Stimulated activated naive B cell treated with anti-CD40 and anti-IgM and Interleukin-4, amounts not matched to agents 10 μg/mL and 1 μg/mL and 100 μg/mL, for 72 hours (primary cell): ENCODE measurements at places on chromosomes 16 and 17.

DNA sequence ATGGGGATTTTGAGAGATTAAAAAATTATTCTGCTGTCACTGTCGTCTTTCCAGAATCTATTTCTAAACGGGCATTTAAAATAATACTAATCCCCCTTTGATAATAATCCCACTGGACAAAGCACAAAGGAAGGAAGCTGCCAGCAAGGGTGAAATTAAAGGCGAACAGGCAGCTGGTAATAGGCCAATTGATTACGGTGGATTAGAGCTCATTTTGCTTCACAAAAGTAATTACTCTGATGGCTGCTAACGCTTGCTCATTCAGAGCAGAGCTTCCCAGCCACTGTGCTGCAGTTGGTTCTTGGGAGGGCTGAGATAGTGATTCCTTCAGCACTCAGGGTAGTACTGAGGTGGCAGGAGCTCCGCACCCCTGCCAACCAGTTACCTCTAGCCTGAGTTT, 205.7 kb downstream of the SNX29 start:
- DNase-seq: no peak

DNA sequence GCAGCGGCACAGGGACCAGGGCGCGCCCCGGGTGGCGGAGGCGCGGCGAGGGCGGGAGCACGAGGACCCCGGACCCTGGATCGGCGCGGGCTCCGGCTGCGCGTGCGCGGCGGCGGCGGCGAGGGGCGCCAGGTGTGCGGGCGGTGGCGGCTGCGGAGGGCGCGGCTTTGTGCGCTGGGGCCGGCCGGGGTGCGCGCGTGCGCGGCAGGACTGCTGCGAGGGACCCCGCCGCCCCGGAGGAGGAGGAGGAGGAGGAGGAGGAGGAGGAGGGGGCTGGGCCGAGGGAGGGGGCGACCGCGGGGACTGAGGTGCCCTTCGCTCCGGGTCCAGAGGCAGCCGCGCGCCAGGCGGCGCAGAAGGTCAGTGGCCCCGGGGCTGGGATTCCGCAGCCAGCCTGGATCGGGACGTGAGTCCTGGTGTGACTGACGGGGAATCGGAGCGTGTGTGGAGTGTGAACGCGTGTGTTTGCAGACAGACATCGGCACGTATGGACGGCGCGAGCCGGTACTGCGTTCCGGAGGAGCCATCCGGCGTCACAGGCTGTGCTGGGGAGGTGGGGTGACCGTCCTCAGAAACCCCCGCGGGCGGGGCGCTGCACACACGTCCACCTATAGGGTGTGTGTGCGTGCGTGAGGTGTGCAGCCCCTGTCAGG, 19.5 kb upstream of the RAP1GAP2 start:
- no peak for DNase-seq

DNA sequence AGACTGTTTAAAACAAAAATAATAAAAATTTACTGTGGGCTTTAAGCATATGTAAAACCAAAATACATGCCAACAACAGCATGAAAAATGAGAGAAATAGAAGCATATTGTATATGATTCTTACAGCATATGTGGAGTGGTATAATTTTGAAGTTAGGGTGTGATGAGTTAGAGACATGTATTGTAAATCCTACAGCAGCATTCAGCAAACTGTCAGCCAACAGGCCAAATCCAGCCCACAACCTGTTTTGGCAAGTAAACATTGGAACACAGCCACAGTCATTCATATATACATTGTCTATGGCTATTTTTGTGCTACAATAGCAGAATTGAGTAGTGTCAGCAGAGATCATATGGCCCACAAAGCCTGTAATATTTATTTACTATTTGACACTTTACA, 42.3 kb downstream of the ZNF18 start:
- no peak for DNase-seq

DNA sequence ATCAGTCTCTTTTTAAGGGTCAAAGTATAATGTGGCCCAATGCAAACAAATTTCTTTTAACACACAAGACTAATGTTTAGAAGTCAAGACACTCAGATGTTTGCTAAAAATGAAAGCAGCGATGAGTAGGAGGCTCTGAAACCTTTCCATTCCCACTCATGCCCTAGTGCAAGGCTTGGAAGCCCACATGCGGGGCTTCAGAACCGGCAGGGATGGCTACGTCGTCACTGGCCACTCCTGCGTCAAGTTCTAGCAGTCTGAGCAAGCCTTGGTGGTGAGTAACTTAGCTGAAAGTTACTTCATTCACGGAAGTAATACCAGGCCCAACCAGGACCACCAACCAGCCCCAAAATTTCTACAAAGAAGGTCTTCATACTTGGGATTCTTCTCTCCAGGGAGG, 14.8 kb upstream of the TMED6 start:
- DNase-seq: no peak

GRCh38 chr16:27270349-27270748, 1.8 kb upstream of the NSMCE1 start:
- DNase-seq: no peak

DNA sequence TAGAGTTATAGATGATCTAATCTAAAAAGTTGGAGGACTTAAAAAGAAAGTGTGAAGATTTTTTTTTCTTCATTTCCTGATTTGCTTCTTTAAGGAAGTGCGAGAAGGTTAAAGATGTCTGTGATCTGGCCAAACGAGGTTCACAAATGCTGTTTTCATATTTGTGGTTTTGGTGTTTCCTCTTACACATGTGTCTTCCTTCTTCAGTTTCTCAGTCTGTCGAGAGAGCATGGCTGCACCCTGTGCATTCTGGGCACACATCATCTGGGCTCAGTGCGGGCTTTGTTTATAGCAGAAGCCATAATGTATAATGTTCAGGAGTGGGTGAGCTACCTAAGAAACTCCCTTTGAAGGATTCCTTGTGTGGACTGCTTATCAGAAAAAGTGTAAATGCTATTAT, 260.4 kb upstream of the TBX2 start:
- DNase-seq: peak; percentile 35

DNA sequence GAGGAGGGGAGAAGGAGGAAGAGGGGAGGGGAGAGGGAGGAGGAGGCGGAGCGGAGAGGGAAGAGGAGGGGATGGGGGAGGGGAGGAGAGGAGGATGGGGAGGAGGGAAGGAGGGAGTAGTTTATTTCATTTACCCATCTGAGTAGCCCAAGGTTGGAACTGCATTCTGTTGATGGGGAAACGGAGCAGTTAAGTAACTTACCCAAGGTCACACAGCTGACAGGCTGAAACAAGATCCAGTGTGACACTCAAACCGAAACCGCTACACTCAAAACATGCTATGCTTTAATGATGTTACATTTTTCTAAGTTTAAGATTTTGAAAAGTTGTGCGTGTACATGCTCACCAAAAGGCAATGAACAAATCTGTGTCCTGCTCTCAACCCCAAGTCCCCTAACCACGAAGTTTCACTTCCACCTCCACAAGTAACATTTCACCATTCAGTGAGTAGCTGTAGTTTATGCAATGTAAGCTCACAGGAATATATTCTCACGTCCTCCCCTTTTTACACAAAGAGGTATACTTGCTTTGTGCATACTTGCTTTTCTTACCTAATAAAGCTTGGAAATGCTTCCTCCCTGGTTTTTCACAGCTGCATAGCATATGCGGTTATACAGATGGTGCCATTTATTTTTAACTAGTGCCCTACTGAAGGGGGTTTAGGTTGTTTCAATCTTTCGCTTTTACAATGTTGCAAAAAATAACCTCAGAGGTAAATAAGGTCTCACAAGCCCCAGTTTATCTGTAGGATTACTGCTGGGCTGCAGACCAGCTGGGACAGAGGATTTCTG, 275.3 kb downstream of the PARN start:
- peak; percentile 77 for DNase-seq

DNA sequence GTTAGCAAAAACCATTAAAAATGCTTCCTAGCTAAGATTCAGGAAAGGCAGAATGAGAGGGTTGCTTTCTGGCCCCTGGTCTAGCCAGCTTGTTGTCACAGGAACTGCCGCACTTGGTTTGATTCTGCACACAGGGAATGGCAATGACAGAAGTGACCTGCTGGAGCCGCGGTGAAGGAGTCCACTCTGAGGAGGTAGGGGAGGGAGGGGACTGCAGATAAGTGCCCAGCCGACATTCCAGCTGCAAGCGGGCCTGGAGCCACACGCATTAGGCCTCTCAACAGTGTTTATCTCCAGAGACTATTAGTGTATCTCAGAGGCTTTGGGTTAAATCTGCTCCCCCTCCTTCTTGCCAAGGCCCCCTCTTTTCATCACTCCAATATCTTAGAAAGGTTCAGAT, 38.6 kb downstream of the CDRT15 start:
- no peak for DNase-seq

- DNase-seq: no peak
These were observed 58.9 kb downstream of the CNTNAP4 start for GRCh38 chr16:76336112-76336511.

GRCh38 chr17:869086-869485, 86.9 kb downstream of the MRM3 start:
- DNase-seq: no peak

GRCh38 chr17:20089756-20090547, 80.8 kb downstream of the SPECC1 start:
- no peak for DNase-seq

DNA sequence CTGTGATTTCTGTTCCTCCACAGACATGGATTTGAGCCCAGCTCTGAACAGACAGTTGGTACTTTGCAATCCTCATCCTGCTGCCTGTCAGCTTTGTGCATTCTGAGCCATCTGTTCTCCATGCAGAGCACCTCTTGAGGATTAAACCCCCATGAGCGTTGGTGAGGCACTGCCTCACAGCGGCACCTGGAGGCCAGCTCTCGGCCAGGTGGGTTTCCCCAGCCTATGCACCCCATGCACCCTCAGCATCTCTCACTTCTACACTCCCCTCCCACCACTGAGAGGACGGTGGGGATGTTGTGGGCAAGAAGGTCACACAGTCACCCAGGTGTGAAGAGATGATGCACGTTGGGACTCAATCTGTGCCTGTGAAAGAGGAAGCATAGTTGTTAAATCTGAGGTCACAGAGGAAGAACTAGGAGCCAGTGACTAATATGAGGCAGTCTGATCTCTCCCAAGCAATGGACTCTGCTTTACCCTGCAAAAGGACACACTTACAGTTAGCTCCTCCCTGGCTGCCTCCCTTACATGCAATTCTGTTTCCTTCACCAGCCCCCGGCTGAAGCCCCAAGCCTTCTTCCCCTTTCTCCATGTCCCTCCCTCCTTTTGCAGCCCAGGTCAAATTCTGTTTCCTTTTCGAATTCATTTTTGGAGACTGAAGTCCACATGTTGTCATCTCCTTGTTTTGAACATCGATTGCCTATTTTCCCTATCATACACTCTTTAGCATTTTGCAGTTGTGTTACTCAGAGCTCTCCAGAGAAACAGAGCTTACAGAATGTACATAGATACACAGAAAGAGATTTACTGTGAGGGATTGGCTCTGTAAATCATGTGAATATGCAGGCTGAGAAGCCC, 58.5 kb downstream of the HS3ST3B1 start:
- DNase-seq: peak; percentile 92

- no peak for DNase-seq
These were observed 57.8 kb downstream of the ENGASE start for GRCh38 chr17:79132271-79133064.
